GM12878 (cell line): ENCODE measurements at places on chromosomes 7 and 10.

GRCh38 chr10:69225681-69226080 is 5.5 kb downstream of the HKDC1 start:
- H3K27me3 ChIP-seq, result no peaks in the 10 kb centered on the region
- H3K4me3 ChIP-seq, result no peak overlapping the region
- no peaks in the 10 kb centered on the region for H3K36me3 ChIP-seq
- peaks cover 46% of the 10 kb centered on the region for H3K4me1 ChIP-seq
- DNase-seq, result no peak

- no peak for DNase-seq
- no peak overlapping the region for H3K4me3 ChIP-seq
- no peaks in the 10 kb centered on the region; the same call in none of the 2 replicates for H3K36me3 ChIP-seq
- no peaks in the 10 kb centered on the region for H3K27me3 ChIP-seq
- H3K4me1 ChIP-seq, result no peaks in the 10 kb centered on the region
- H3K27ac ChIP-seq, result no peak overlapping the region
These were observed 339.4 kb downstream of the FRMD4A start for GRCh38 chr10:13991353-13991752.

GRCh38 chr7:142303650-142304049 is 45.8 kb upstream of the PRSS58 start:
- H3K36me3 ChIP-seq, result no peaks in the 10 kb centered on the region
- no peak for DNase-seq
- no peak overlapping the region for H3K27ac ChIP-seq
- no peaks in the 10 kb centered on the region for H3K4me1 ChIP-seq
- no peaks in the 10 kb centered on the region for H3K27me3 ChIP-seq
- no peak overlapping the region for H3K4me3 ChIP-seq

- H3K4me3 ChIP-seq, result no peak overlapping the region
- H3K27me3 ChIP-seq, result no peaks in the 10 kb centered on the region
- no peaks in the 10 kb centered on the region for H3K36me3 ChIP-seq
- DNase-seq, result no peak
- no peak overlapping the region for H3K27ac ChIP-seq
These were observed 87.0 kb downstream of the SH3PXD2A start for GRCh38 chr10:103768345-103768744.

DNA sequence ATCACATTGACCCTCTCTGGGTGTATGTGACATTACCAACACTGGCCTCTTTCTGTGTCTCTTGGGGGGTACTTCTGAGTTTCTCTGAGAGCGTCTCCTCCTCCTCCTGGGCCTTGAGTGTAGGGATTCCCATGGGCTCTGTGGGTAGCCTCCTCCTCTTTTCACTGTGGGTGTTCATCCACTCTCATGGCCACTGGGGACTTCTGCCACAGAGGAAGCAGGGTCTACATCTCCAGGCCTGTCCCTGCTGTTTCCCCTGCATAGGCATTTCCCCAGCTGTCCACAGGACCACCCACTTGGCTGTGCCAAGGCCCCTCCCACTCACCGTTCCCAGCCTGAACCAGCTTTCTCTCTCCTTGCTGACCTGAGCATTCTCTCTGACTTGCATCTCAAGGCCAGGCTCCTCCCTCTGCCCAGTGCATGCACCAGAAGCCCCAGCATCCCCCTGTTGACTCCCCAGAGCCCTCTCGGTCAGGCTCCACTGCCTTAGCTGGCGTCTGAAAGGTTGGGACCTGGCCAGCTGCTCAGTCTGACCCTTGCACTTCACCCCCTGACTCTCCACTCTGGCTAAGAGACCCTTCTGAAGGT is 487.6 kb downstream of the GLRX3 start:
- no peaks in the 10 kb centered on the region for H3K27me3 ChIP-seq
- DNase-seq, result no peak
- H3K4me1 ChIP-seq, result no peaks in the 10 kb centered on the region
- H3K27ac ChIP-seq, result no peak overlapping the region

GRCh38 chr10:30029872-30030256 is 29.5 kb downstream of the JCAD start:
- H3K27ac ChIP-seq, result no peak overlapping the region
- H3K4me1 ChIP-seq, result peaks cover 18% of the 10 kb centered on the region
- no peak overlapping the region for H3K4me3 ChIP-seq
- no peak for DNase-seq
- H3K27me3 ChIP-seq, result no peaks in the 10 kb centered on the region

- no peaks in the 10 kb centered on the region for H3K4me1 ChIP-seq
- DNase-seq, result no peak
- H3K4me3 ChIP-seq, result no peak overlapping the region
- no peaks in the 10 kb centered on the region for H3K27me3 ChIP-seq
- H3K36me3 ChIP-seq, result no peaks in the 10 kb centered on the region
These were observed 397.2 kb downstream of the PLXNA4 start for GRCh38 chr7:132179080-132179430.

DNA sequence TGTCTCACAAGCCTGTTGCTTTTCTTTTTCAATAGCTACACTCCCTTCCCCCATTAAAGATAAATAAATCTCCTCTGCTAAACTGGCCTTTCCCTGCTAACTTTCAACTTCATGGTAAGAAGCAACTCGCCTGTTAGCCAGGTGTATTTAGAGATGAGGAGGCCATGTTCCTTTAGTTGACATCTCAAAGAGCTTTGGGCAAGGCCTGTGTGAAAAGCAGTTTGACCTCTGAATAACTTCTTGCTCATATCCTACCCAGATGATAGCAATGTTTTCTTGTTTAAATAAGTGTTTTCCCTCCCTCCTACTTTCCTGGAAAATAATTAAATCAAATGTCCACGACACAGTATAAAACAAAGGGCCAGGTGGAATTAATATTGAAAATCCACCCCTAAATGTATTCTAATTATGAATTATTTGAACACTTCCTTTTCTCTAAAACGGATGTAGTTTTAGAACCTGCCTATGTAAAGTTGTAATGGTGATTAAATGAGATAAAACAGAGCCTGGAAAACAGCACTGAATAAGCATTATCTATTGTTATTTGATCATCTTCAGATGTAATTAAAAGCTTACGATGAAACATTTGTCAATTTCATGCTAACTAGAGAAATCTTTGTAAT is 78.5 kb downstream of the HGF start:
- H3K4me3 ChIP-seq, result no peak overlapping the region
- H3K4me1 ChIP-seq, result no peaks in the 10 kb centered on the region
- DNase-seq, result no peak
- no peak overlapping the region for H3K27ac ChIP-seq

- no peak for DNase-seq
- H3K36me3 ChIP-seq, result no peaks in the 10 kb centered on the region
- H3K4me1 ChIP-seq, result no peaks in the 10 kb centered on the region
- H3K27ac ChIP-seq, result no peak overlapping the region
- no peak overlapping the region for H3K4me3 ChIP-seq
- no peaks in the 10 kb centered on the region for H3K27me3 ChIP-seq
These were observed 1212.3 kb downstream of the NXPH1 start for GRCh38 chr7:9645756-9646155.

- no peak for DNase-seq
- H3K36me3 ChIP-seq, result no peaks in the 10 kb centered on the region
- H3K4me3 ChIP-seq, result no peak overlapping the region
- no peaks in the 10 kb centered on the region for H3K4me1 ChIP-seq
- H3K27ac ChIP-seq, result no peak overlapping the region
These were observed 422.8 kb downstream of the KCNMA1 start for GRCh38 chr10:77214799-77215198.

GRCh38 chr7:24713850-24714675 is 43.2 kb downstream of the GSDME start:
- peaks cover 49% of the 10 kb centered on the region for H3K4me1 ChIP-seq
- no peak overlapping the region for H3K4me3 ChIP-seq
- peaks cover 16% of the 10 kb centered on the region for H3K36me3 ChIP-seq
- H3K27ac ChIP-seq, result peak overlapping the region; percentile 77; the same call in 1 of the 2 replicates
- no peaks in the 10 kb centered on the region for H3K27me3 ChIP-seq

GRCh38 chr7:28311670-28312069 is 100.6 kb upstream of the CREB5 start:
- H3K27me3 ChIP-seq, result peaks cover 5% of the 10 kb centered on the region
- no peaks in the 10 kb centered on the region for H3K4me1 ChIP-seq
- no peaks in the 10 kb centered on the region for H3K36me3 ChIP-seq
- DNase-seq, result no peak
- H3K27ac ChIP-seq, result no peak overlapping the region
- H3K4me3 ChIP-seq, result no peak overlapping the region

- peaks cover 49% of the 10 kb centered on the region for H3K4me1 ChIP-seq
- H3K27me3 ChIP-seq, result no peaks in the 10 kb centered on the region
- DNase-seq, result no peak
- no peaks in the 10 kb centered on the region; the same call in 1 of the 2 replicates for H3K36me3 ChIP-seq
- peak overlapping the region; percentile 80; the same call in 1 of the 2 replicates for H3K4me3 ChIP-seq
- H3K27ac ChIP-seq, result peak overlapping the region; percentile 98
These were observed 83.7 kb upstream of the PDGFA start for GRCh38 chr7:603152-603951.

DNA sequence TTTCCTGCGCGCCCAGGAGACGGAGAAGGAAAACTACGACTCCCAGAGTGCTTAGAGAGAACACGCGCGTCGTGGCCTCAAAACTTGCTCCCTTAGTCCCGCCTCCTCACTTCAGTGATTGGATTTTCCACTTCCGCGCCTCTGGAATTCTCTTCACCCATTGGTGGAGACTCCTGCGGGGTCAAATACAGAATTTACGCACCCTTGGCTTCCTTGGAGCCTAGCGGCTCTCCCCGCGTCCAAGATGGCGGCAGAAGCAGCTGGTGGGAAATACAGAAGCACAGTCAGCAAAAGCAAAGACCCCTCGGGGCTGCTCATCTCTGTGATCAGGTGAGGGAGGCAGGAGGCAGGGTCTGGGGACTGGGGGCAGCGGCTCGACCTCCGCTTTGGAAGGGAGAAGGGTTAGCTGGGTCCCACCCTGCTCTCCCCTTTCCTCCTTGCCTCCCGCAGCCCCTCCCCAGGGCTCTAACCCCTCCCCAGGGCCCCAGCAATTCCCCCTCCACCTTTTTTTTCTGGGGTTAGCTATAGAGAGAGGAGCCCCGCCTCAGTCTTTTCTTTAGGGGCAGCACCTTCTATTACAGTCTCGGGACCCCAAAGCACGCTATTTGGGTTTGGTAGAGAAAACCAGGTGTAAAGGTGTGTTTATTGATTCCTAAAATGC is at the start of gene EXOC4:
Gene EXOC4, plus strand, starts transcription at position 221 of the 661 bp plus-strand sequence.
- no peaks in the 10 kb centered on the region for H3K4me1 ChIP-seq
- DNase-seq, result peak; percentile 95
- H3K27ac ChIP-seq, result peak within 1 kb of the TSS; percentile 74
- no peaks in the 10 kb centered on the region for H3K27me3 ChIP-seq
- no peaks in the 10 kb centered on the region; the same call in 1 of the 2 replicates for H3K36me3 ChIP-seq
- peak within 1 kb of the TSS; percentile 94 for H3K4me3 ChIP-seq

- H3K4me3 ChIP-seq, result no peak overlapping the region
- no peak for DNase-seq
- no peaks in the 10 kb centered on the region for H3K36me3 ChIP-seq
- no peaks in the 10 kb centered on the region for H3K27me3 ChIP-seq
- no peaks in the 10 kb centered on the region for H3K4me1 ChIP-seq
These were observed 103.2 kb downstream of the NRG3 start for GRCh38 chr10:81978238-81978637.

DNA sequence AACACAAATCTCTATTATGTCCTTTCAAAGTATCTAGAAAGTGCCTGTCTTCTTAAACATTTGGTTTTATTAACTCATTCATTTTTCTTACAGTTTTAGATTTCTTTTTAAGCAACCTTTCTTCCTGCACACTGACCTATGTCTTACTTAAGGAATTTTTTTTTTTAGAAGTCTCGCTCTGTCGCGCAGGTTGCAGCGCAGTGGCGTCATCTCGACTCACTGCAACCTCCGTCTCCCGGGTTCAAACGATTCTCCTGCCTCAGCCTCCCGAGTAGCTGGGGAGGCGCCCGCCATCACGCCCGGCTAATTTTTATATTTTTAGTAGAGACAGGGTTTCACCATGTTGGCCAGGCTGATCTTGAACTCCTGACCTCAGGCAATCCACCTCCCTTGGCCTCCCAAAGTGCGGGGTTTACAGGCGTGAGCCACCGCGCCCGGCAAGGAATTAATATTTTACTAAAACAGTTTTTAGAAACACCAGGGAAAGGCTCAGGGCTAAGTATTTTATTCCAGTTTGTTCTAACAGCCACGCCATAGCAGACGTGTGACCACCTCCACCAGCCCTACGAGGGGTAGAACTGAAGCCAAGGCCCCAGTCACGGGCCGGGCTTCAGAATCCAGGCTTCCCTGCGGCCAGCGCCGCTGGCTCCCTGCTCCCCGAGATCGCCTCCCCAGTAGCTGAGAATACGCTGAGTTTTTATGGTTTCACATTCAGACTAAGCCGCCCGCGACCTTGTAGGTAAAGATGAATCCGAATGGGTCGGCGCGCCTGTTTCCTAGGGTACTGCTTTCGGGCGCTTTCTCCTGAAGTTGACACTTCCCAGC is 941 bp upstream of the LUC7L2 start:
- no peaks in the 10 kb centered on the region for H3K4me1 ChIP-seq
- H3K4me3 ChIP-seq, result peak overlapping the region; percentile 95
- no peaks in the 10 kb centered on the region for H3K27me3 ChIP-seq
- no peak for DNase-seq

DNA sequence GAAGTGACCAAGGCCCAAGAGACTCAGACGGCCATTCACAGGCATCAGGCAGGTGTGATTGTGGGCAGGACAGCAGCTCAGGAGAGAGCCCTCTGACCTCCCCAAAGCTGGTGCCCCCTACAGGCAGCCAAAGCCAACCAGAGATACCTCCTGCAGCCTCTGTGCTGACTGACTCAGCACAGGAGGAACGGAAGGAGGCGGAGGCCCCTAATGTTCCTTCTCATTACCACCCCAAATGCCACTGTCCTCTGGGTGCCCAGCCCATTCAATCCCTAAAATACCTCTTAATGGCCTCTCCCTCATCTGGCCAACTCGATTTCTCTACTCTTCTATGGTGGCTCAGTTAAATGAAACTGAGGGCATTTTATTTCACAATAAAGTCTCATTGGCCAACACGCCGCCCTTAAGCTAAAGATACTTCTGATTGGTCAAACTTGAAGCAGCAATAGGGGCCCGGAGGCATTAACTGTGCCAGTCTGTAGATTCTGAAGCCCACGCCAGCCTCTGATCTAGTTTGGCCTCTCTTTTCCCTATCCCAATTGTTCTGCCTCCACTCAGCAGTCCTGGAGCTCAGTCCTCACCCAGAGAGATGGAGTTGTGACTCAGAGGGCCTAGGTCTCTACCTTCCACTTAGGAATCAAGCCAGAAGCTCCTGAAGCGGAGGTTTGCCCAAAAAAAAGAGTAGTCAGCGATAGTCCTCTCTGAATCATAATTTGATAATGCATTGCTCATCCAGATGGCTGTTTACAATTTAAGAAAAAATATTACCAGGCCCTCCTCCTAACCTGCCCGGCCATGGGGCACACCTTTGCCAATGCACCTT is 1.2 kb downstream of the CYREN start:
- peaks cover 32% of the 10 kb centered on the region for H3K36me3 ChIP-seq
- peaks cover 24% of the 10 kb centered on the region for H3K4me1 ChIP-seq
- H3K4me3 ChIP-seq, result peak overlapping the region; percentile 84

GRCh38 chr7:128959296-128959695 is 21.6 kb downstream of the IRF5 start:
- H3K27me3 ChIP-seq, result no peaks in the 10 kb centered on the region
- no peak overlapping the region for H3K4me3 ChIP-seq
- peaks cover 33% of the 10 kb centered on the region; the same call in 1 of the 2 replicates for H3K36me3 ChIP-seq
- H3K4me1 ChIP-seq, result peaks cover 33% of the 10 kb centered on the region
